ENCODE measurements at places on chromosomes 6 and 20.

DNA sequence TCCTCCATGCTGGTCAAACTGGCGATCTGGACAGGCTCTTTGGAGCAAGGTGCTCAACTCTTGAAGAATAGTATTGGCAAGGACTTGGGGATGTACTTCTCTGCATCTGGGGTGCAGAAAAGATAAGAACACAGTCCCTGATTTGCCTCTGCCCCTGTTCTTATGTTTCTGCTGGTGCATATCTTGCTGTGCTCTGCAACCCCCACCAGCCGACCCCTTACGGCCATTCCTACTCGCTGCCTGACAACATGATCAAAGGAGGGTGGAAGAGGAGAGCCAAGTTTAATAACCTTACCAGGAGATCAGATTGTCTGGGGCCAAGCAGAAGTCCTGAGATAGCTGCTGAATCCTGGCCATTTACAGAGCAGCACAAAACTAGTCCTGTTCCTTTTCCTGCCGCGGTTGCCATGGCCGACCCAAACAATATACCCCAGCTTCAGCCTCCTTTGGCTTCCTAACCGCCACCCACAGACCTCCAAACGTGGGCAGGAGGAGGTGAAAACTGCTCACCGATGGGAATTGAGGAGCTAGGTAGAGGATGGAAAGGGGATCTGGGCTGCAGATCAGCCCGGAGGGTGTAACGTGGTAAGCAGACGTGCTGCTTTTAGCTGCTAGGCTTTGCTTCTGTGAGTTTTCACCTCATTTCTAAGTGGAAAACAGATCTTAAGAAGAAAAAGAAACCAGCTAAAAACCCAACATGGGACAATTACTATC is 60.9 kb downstream of the ATXN1 start:
- DNase-seq: no peak

GRCh38 chr6:149906405-149906804 is 8.5 kb upstream of the RAET1E start:
- no peak for DNase-seq

DNA sequence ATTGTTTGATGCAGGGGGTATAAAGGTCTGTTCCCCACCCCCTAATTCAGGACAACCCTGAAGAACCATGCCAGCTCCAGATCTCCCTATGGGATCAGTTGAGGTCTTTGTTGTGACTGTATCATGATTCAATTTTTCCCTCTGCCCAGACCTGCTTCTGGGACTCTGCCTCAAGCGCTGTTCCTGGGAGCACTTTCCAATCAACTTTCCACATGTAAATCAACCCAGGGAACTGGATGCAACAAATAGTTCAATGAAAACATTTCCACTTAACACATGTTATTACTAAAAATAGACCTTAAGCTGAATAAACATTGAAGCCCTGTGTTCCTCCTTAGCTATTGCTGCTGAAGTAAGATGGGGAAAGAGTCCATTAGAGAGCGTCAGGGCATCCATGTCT is 139.5 kb downstream of the C6orf58 start:
- no peak for DNase-seq

DNA sequence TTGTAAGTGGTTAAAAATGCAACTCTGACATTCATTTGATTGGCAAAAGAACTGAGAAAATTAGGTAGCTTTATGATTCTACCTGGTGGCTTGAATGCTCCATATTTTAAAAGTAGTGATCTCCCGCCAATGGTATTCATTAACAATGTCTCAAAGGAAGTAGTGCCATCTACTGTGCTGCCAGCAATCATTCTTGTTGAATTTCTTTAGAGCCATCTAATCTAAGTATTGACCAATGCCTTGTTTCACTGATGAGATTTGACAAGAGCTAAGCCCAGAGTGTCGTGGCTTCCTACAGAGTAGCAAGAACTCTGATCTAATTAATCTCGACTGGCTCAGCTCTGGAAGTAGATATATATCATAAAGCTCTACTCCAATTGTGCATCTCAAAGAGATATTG is 696.7 kb downstream of the C6orf118 start:
- DNase-seq: no peak

GRCh38 chr6:34374508-34374907 is 18.0 kb downstream of the NUDT3 start:
- DNase-seq: no peak

- no peak for DNase-seq
These were observed 111.2 kb upstream of the PRDM1 start for GRCh38 chr6:105974986-105975385.

DNA sequence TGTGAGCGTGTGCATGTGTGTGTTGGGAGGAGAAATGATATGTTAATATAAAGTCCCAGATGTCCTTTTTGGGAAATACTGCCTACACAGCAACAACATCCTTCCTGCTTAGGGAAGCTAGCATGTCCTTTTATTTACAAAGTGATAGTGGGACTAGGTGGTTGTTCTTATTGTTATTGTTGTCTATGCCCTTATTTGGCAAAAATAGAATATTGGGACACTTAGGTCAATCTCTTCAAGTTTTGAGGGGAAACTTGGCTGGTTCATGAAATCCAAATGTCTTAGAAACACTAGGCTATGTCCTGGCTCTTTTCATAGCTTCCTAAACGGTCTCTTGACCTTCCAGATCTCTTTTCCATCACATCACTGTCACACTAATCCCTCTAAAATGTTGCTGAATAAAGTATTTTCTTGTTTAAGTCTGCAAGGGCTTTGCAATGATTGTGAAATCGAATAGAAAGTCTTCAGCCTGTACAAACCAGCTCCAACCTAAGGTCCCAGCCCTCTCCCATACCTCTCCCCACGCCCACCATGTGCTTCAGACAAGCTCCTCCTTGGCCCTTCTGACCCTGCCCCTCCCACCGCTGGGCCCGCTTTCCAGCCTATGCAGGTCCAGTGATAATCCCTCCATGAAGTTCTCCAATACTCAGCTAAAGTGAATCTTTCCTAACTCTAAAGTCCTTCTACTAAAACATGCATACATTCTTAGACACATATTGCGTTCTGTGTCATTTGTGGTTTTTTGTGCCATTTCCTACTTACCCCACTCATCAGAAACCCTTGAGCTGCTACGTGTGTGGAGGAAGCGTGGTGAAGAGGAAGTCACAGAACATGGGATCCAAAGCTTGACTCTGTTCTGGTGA is 205.1 kb downstream of the LY86 start:
- no peak for DNase-seq

DNA sequence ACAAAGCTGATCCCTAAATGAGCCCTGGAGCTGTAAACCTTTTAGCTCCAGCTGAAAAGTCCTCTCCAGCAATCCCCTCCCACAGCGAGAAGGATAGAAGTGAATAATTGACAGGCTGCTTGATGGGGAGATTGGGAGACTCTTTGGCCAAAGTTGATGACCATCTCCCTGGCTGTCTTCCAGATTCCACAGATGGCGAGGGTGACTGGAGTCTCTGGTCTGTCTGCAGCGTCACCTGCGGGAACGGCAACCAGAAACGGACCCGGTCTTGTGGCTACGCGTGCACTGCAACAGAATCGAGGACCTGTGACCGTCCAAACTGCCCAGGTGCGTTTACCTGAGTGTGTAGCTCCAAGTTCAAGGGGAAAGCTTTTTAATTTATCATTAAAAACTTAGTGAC is 67.3 kb downstream of the ISM1 start:
- no peak for DNase-seq

DNA sequence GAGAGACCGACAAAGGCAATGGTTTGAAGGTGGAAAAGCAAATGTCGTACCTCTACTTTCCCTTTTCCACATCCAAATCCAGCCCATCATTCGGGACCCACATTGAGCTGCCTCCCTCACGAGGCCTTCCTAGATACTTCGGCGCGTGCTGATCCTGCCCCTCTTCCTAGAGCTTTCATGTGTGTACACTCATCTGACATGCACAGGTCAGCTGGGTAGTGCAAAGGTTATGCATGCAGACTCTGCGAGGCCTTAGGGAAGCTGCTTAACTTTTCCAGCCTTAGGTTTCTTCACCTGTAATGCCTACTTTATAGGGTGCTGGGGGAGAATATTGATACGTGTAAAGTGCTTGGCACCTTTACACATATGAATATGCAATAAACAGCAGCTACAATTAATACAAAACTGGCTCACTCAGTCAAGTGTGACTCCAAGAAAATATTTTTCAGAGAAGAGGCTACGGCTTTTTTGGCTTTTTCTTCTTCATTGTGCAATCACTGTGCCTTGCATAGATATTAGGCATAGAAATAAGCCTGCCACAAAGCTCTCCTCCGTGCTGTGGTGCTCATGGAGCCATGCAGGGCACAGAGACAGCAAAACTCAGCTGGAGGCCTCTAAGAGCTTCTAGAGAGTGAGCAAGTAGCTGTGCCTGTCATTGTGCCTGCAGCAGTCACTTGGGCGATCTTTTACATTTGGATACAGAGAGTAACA is 3.6 kb upstream of the MANBAL start:
- no peak for DNase-seq

- no peak for DNase-seq
These were observed 78.0 kb downstream of the PSMB1 start for GRCh38 chr6:170475118-170475517.

DNA sequence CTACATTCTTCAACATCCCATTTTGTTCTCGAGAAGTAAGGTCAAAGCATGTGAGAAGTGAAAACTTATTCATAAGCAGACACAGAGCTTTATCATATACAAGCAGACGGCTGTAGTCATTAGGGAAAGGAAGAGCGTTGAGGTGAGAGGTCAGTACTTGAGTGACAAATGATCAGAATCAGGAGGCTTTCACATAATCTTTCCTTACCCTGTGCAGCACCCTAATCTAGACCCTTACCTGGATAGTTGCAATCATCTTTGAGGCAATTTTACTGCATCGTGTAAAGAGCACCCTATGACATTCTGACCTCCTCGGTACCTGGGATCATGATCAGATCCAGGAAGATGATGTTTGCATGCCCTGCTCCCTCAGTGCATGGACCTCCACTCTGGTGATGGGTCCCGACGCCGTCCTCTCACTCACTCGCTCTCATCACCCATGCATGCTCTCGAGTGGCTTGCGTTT is 62.7 kb downstream of the RNF182 start:
- no peak for DNase-seq

- peak; percentile 32 for DNase-seq
These were observed 38.5 kb downstream of the RBM38 start for GRCh38 chr20:57429580-57430200.

DNA sequence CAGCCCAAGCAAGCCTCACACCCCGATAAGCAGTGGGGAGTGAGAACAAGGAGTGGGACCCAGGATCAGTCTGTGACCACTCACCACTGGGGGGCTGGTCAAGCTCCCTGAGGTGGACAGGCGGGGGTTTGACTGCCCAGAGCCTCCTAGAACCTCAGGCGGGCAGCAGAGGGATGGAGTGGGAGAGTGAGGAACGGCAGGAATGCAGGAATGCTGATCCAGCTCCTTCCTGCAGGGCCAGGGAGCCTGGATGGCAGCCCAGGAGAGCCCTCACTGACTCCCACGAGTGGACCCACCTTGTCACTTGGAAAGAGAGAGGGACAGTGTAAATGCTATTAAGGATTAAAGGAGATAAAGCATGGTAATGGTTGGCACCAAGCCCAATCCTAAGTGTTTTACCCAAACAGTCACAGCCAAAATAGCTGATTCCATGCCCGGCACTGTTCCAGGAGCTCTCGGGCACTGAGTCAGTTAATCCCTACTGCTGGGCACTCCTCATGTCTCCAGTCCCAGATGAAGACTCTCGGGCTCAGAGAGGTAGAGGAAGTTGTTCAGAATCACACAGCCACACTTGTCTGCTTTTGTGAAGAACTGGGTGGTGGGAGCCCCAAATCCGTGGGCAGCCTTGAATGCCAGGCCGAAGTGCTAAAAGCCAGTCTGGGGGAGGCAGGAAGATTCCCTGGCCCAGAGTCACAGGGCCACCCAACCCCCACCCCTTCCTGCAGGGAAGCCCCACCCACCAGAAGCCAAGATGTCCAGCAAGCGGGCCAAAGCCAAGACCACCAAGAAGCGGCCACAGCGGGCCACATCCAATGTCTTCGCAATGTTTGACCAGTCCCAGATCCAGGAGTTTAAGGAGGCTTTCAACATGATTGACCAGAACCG is 3.1 kb downstream of the MYL9 start:
- DNase-seq: peak; percentile 85

- peak; percentile 53 for DNase-seq
These were observed 39.5 kb downstream of the UNC5CL start for GRCh38 chr6:40999569-40999968.

GRCh38 chr20:25321262-25321831 is 69.3 kb downstream of the ABHD12 start:
- DNase-seq: no peak

GRCh38 chr6:35411066-35411465 is 41.1 kb upstream of the FANCE start:
- DNase-seq: no peak

GRCh38 chr6:25578538-25578937 is 73.5 kb upstream of the SCGN start:
- no peak for DNase-seq

DNA sequence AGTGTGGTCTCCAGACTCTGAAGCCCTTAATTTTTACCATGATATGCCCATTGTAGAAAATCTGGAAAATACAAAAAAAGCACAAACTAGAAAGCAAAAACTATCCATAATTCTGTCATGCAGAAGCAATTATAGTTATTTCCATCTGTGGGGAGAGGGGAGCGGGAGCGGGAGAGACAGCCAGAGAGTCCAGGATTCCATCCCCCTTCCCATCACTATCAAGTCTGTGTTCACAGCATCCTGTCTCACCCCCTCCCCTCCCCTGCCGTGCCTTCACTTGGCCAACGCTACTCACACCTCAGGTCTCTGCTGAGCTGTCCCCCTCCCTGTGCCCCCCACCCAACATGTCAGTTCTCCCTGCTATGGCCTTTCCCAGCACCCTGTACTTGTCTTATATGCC is 14.5 kb downstream of the RIMS4 start:
- no peak for DNase-seq

DNA sequence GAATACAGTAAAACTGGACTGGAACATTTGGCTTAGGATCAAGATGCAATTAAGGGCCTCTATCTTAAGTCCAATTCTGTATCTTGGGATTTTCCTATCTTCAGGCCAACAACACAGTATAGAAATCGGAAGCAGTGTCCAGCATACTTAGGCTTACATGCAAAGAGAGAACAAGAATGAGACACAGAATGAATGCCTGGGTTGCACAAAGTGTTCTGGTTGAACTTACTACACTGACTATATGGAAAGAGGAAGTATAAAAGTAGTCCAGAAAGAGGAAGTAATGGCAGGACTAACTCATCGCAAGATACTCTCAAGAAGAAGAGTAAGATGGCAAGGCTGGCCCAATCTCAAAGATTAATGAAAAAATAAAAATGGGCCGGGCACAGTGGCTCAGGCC is 87.6 kb downstream of the BTBD9 start:
- DNase-seq: no peak

GRCh38 chr20:58824843-58825242 is 25.9 kb downstream of the GNAS-AS1 start:
- no peak for DNase-seq

All from EL (cell line).